GM23248 (cell line): ENCODE measurements at places on chromosomes 4 and X. TPM values are rescaled to one million over a fixed set of nuclear protein-coding genes. Genes with fewer than 3 reads are reported as not detected.

- H3K4me3 ChIP-seq: peak overlapping the region; percentile 91
- no peaks in the 10 kb centered on the region for H3K36me3 ChIP-seq
- H3K27me3 ChIP-seq: no peaks in the 10 kb centered on the region
- DNase-seq: peak; percentile 80
- peaks cover 22% of the 10 kb centered on the region for H3K4me1 ChIP-seq
Measured at GRCh38 chr4:70703619-70704214, 15.4 kb downstream of the UTP3 start.

- no peaks in the 10 kb centered on the region for H3K4me1 ChIP-seq
- H3K27me3 ChIP-seq: peaks cover 38% of the 10 kb centered on the region
- H3K36me3 ChIP-seq: no peaks in the 10 kb centered on the region
- no peak for DNase-seq
- no peak overlapping the region for H3K27ac ChIP-seq
Measured at GRCh38 chr4:5019796-5020195, 538 bp upstream of the CYTL1 start.

GRCh38 chr4:168877511-168878491 lies 132.3 kb downstream of the CBR4 start:
- H3K36me3 ChIP-seq: peaks cover 10% of the 10 kb centered on the region
- peaks cover 34% of the 10 kb centered on the region for H3K4me1 ChIP-seq
- DNase-seq: peak; percentile 87
- H3K27me3 ChIP-seq: no peaks in the 10 kb centered on the region
- H3K4me3 ChIP-seq: peak overlapping the region; percentile 70
- peak overlapping the region; percentile 46 for H3K27ac ChIP-seq

- H3K27me3 ChIP-seq: no peaks in the 10 kb centered on the region
- H3K4me3 ChIP-seq: no peak overlapping the region
- DNase-seq: no peak
- H3K27ac ChIP-seq: no peak overlapping the region
- H3K4me1 ChIP-seq: peaks cover 24% of the 10 kb centered on the region
Measured at GRCh38 chr4:112860830-112861690, 188.4 kb upstream of the ANK2 start.

CT83 gene
- not detected in 2 replicates for total RNA-seq

GPR50 gene
- not detected in 2 replicates for total RNA-seq

FGB gene
- total RNA-seq: not detected in 2 replicates

AKAP4 gene
- total RNA-seq: not detected in 2 replicates

DNA sequence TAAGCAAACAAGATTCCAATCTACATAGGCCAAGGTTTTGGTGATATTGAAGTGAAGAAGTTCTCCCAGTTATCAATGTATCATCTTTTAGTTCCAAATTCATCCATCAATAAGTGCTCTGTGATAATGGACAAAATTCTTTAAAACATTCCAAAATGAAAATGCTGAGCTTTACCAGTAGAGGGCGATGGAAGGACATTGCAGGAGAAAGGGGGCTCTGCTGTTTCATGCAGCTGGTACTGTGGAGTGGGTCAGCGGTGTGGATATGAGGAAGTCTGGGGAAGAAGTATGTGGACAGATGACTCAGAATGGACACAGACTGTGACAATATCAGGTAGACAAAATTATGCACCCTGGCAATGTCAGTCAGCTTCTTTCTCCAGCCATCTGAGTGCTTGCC lies 46.6 kb upstream of the HS6ST2 start:
- H3K27me3 ChIP-seq: no peaks in the 10 kb centered on the region
- H3K27ac ChIP-seq: no peak overlapping the region
- H3K4me1 ChIP-seq: no peaks in the 10 kb centered on the region
- DNase-seq: peak; percentile 19
- no peaks in the 10 kb centered on the region for H3K36me3 ChIP-seq
- no peak overlapping the region for H3K4me3 ChIP-seq

DNA sequence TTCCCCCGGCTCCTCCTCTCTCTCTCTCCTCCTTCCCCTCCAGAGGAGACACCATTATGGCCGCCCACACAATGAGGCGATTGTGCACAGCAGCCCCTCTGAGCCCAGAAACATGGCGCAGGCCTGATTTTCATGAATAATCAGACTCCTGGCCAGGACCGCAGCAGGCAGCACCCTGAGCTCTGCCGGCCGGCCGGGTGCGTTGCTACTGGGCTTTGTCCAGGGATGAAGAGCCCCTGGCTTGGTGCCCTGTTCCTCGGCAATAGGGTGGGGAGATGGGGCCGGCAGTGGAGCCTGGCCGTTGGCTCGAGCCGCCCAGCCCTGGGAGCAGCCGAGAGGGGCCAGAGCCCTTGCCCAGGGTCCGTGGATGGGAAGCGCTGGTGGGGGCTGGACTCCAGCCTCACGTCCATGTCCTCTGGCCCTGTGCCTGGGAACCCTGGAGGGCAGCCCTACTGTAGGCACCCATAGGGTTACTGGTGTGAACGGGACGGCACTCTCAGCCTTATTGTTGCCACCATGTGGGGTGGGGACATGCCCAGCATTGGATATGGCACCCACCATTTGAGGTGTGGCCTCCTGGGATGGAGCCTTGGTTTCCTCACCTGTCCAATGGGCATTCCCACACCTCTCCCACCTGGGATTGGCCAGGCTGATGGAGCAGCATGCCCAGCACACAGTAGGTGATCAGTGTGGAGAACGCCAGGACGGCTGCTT lies 103.0 kb downstream of the SORCS2 start:
- H3K27ac ChIP-seq: no peak overlapping the region
- no peaks in the 10 kb centered on the region for H3K36me3 ChIP-seq
- H3K4me3 ChIP-seq: no peak overlapping the region
